Upper lobe of left lung (tissue), 6 donors: ENCODE measurements at places on chromosomes 4 and X. TPM values are rescaled to one million over a fixed set of nuclear protein-coding genes. Genes with fewer than 3 reads are reported as not detected.

DNA sequence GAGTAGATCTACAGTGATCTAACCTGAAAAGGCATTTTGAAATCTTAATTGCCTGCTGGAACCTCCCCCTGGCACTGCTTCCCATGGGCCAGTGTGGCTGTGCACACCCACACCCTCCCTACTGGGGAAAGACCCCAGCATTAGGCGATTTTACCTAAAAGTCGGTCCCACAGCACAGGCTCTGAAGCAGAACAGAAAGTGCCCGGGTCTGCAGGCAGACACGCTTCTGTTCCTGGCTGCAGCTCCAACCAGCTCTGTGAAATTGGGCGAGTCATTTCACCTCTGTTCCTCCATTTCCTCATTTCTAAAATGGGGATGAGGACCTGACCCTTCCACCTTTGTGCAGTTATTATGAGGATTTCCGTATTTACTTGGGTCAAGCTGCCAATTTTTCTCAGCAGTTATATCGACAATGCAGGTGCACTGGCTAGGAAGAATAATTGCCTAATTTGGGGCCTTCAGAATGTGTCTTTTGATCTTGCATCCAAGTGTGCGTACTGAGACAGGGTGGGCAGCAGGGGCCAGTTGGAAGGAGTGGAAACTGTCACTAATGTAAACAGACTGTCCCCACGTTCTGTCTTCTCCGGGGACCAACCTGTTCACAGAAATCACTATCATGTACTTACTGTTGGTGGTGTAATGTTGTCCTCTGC is 7.1 kb downstream of the KLF3 start:
- H3K4me1 ChIP-seq, result peaks cover 84% of the 10 kb centered on the region
- H3K27ac ChIP-seq, result peak overlapping the region; percentile 79
- no peaks in the 10 kb centered on the region for H3K27me3 ChIP-seq
- no peaks in the 10 kb centered on the region for H3K36me3 ChIP-seq
- no peak for DNase-seq
- peak overlapping the region; percentile 13 for H3K4me3 ChIP-seq

The DCHS2 gene
- total RNA-seq, result 0.71 TPM

The SSX3 gene
- not detected for total RNA-seq

DNA sequence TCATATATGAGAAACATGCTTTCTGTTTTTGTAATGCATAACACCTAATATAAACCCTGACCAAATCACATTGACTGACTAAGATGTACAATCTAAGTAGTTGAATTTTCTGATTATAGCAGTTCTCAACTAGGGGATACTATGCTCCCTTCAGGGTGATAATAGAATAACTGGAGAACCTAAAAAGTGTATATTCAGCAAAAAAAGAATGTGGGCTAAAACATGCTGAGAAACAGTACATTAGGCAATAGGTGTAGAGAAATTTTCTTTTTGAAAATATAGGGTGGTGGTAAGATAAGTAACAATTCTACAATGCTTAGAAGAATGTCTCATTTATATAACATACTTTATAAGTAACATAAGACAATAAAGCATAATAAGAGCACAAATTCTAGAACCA is 239.6 kb downstream of the SPOCK3 start:
- no peak overlapping the region for H3K27ac ChIP-seq
- H3K4me3 ChIP-seq, result no peak overlapping the region
- H3K27me3 ChIP-seq, result no peaks in the 10 kb centered on the region
- no peak for DNase-seq
- H3K36me3 ChIP-seq, result no peaks in the 10 kb centered on the region

GRCh38 chr4:19983072-19983471 is 268.6 kb upstream of the SLIT2 start:
- no peak overlapping the region for H3K27ac ChIP-seq
- no peak overlapping the region for H3K4me3 ChIP-seq
- no peaks in the 10 kb centered on the region for H3K4me1 ChIP-seq
- no peak for DNase-seq
- H3K36me3 ChIP-seq, result no peaks in the 10 kb centered on the region

DNA sequence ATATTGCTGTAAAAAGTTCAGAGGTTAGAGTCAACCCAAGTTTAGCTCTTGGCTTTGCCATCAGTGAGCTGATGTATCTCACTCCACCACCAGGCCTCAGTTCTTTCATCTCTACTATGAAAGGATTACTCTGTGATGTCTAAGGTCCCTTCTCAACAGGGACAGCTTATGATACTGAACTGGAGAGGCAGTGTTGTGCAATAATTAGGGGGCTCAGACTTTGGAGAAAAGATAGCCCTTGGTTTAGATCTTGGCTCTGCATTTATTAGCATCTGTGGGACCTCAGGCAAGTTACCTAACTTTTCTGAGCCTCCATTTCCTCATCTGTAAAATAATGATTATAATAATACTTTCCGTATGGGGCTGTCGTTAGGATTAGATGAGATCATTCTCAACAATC is 89.0 kb downstream of the COL4A6 start:
- no peaks in the 10 kb centered on the region for H3K27me3 ChIP-seq
- H3K27ac ChIP-seq, result no peak overlapping the region
- no peak for DNase-seq
- H3K36me3 ChIP-seq, result no peaks in the 10 kb centered on the region
- H3K4me3 ChIP-seq, result no peak overlapping the region
- H3K4me1 ChIP-seq, result no peaks in the 10 kb centered on the region
